ENCODE measurements at places on chromosomes 12 and 14.

DNA sequence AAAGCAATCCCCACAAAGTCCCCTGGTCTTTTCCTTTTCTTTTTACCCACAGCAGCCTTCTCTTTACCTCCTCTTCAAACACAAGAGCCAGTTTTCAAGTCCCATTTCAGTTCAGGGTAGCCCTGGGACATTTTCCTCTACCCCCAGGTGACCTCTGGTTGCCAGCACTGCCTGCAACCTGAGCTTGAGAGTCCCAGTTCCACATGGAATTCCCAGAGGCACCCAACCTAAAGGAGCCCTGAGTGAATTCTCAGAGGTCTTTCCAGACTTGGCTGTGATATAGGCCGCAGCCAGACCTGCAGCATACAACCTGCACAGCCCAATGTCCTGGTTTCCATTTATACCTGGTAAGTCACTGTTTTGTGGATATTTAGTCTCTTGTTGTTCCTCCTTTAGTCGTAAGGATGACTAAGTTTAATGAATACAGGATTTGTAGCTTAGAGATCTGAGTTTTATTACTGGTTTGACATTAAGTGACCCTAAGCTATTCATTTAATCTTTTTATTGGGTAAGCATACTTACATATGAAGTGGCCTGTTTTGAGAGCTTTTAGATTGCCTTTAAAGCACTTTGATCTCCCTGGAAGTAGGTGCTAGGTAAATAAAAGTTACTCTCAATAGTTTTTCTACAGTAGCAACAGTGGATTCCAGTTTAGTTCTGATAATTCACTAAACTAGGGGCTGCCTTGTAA lies 159.8 kb downstream of the TGFB3 start:
- DNase-seq: no peak

DNA sequence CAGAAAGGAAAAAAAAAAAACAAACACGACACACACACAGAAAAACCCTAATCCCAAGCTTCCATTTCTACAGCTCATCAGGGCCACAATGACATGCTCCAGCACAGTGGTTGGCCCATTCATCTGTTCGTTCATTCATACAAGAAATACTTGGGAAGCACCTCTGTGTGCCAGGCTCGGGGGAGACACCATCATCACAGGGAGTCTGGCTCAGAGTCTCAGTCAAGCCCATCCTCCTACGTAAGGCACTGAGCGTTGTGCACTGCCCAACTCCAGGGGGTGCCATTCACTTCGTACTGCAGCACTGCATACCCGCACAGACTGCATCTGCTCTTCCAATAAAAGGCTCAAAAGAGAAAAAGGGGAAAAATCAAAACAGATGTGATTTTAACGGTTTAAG lies 15.3 kb downstream of the VPS37B start:
- no peak for DNase-seq

DNA sequence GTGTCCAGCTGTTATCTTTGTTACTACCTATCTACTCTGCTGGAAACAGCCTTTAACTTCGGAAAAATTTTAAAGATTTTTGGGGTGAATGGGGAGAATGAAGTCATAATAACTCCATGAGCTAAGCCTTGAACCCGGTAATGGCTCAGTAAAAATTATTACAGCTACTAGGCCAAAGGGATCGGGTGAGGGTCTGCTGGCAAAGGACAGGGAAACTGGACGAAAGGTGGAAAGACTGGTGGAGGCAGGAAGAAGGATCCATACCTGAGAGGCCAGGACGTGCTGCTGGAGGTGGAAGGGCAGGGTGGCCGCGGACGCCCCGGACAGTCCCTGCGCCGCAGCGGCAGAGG lies 10.1 kb downstream of the TBX3 start:
- DNase-seq: no peak

- DNase-seq: no peak
Measured at GRCh38 chr12:59763835-59764234, 168.0 kb downstream of the SLC16A7 start.

DNA sequence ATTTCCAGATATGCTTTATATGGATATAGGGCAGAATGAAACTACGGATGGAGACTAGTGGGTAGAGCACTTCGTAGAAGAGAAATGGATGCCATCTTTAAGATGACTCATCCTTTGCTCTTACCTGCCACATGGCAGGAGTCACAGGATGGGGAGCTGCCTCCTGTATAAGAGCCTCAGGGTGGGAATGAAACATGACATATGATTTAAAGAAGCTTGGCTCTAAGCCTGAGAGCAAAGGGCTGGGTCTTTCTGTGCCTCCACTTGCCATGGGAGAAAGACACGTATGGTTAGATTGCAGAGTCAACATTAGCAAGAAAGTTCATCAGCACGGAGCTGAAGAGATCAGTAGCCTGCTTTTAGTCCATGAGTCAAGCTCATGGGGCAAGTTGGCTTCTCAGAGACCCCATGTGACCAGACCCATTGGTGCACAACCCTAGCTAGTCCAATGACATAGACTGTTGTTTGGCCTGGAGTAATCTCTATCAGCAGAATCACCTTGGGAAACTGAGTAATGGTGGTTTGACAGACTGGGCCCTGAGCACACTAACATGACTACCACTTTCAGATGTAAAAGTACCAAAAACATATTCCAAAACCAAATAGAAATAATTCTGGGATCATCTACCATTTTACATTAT lies 38.1 kb upstream of the IL22 start:
- no peak for DNase-seq

GRCh38 chr14:86196471-86196870 lies 666.5 kb downstream of the FLRT2 start:
- DNase-seq: no peak

DNA sequence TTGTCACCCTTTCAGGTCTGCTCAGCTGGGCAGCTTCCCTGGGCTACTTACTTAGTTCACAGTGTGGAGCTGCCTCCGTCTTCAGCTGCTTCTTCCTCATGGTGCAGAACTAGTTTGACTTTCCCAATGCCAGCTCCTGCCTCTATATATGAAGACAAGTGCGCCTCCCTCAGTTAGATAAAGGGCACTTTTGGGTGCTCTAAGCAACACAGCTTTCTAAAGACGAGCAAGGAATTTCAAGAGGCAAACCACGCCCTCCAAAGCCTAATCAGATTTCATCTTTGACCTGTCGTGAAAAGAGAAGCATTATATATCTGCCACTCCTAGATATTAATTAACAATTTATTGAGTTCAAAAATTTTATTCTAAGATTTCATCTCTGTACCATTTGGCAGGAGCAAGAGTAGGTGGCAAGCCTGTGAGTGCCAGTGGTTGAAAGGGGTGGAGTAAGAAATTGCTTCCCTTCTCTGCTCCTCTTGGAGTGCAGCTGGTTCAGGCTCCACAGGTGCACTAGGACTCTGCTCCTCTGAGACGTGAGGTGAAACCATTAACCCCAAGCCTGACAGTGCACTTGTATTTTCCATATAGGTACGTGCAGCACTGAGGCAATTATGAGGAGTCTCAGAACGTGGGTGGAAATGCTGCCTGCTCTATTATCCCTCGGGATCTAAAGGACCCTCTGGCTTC lies 2.1 kb upstream of the SLC11A2 start:
- DNase-seq: no peak

GRCh38 chr14:100710826-100711462 lies 15.7 kb upstream of the DLK1 start:
- DNase-seq: no peak

GRCh38 chr12:95402096-95402495 lies 71.9 kb upstream of the METAP2 start:
- DNase-seq: no peak

DNA sequence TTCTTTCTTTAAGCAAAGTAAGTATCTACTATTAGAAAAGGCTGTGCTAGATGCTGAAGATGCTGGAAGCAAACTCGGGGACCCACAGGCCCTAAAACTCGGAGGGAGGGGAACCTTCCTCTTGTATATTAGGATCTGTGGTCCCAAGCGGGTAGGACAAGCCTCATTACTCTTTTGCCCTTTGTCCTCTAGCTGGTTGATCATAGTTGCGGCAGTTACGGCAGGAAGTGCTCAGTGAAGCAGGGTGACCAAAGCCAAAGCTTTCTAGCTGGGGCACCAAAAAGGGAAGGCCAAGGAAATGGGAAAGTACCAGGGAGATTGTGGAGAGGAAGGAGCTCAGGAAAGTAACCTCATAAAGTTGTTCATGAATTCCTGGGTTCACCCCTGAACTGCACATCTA lies 76.3 kb downstream of the SCFD1 start:
- DNase-seq: no peak

- DNase-seq: no peak
Measured at GRCh38 chr12:67496581-67496980, 152.0 kb upstream of the DYRK2 start.

DNA sequence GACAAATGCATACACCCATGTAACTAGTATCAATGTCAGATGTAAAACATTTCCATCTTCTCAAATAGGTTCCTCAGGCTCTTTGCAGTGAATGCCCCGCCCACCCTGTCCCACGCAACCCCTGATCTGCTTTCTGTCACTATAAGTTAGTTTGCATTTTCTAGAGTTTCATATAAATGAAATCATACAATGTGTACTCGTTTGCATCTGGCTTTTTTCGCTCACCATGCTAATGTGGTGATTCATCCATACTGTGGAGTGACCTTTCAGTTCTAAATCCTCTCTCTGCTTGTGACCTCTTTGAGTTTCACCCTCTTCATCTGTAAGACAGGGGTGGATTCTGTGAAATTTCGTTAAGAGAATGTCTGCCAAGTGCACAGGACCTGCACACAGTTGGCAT lies 30.6 kb upstream of the MSI1 start:
- DNase-seq: no peak

DNA sequence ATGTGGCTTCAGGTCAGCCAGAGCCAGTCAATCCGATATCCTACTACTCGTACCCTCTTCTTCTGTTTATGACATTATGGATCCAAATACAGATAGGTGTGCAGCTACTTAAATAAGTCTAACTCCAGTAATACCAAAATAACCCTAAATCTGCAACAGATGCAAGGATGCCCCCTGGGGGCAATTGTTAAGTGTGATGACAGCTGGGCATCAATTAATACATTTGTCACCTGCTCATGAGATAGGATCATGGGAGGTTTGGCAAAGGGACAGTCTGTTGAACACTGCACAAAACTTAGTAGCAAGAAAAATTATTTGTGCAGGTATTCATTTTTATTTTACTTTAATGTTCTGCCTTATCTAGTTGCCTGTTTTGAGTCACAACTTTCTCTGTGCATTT lies 83.2 kb downstream of the SLC38A6 start:
- no peak for DNase-seq

DNA sequence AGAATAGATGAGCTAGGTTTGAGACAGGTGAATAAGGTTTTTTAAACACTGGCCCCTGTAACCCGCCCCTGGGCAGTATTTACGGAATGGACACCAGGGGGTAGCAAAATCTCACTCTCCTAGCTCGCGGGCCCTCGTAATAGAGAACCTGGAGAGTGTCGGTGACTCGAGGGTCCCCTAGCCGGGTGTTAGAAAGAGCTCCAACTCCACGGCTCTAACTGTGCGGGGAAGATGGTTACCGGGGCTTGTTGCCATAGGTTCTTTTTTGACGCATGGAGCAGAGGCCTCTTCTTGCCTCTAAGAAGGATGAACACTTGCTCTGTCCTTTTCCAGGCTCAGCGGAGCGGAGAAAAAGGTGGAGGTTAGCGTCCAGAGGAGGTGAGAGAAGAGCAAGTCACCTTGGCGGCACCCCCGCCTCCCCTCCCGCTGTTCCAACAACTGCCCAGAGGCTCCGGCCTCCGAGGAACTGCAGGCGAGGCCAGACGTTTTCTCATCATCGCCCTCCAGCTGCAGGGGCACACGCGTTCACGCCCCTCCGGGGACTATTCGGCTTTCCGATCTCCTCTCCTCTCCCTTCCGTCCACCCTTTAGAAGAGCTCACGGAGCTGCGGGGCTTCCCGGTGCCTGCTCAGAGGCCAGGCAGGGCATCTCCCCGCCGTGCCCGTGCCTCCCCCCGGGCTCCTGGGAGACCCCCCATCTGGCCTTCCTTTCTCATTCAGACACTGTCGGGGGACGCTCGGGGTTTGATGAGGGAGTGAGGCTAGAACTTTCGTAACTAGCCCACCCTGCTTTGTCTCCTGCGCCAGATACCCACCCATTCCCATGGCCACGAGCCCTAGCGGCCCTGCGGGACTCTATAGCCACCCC lies 1.4 kb upstream of the ARHGEF40 start:
- DNase-seq: no peak

DNA sequence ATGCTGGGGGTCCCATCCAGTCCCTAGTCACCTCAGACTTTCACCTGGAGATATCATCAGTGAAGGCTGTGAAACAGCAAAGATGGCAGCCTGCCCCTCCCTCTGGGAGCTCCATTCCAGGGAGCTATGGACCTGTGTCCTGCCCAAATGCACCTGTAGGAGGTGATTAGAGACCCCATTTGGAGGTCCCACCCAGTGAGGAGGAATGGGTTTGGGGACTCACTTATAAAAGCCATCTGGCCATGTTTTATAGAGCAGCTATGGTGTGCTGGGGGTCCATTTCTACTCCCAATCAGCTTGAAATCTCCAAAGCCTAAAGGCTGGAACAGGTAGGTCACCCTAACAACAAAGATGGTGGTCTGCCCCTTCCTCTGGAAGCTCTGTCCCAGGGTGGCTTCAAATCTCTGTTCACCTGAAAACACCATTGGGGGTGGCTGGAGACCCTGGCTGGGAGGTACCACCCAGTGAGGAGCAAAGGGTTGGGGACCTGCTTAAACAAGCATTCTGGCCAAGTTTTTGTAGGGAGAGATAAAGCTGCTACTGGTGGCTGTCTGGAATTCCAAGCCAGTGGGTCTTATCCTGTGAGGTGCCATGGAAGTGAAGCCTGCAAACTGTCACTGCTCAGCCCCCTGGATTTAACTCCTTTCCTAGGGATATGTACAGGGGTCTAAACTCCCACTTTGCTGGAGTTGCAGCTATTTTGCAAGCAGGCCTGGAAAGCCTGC lies 182.3 kb downstream of the RASSF9 start:
- DNase-seq: no peak

GRCh38 chr12:50111395-50111692 lies 692 bp upstream of the COX14 start:
- no peak for DNase-seq

DNA sequence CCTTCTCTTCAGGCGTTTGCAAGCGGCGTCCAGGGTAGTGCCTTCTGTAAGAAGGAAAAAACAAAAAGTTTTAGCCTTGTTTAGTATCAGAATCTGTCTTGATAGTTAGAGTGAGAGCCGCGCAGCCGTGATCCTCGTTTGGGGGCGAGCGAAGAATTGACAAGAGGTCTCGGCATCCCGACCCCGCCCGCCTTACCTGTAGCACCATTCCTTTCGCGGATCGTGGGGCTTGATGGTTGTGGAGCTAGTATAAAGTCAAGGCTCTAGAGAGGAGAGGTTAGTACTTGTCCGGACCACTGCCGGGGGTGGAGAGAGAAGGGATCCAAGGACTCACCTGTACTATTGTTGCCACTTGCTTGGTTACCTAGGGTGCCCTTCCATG lies 494 bp downstream of the TMTC3 start:
- DNase-seq: no peak

- no peak for DNase-seq
Measured at GRCh38 chr12:29145372-29146170, 3.5 kb upstream of the FAR2 start.

DNA sequence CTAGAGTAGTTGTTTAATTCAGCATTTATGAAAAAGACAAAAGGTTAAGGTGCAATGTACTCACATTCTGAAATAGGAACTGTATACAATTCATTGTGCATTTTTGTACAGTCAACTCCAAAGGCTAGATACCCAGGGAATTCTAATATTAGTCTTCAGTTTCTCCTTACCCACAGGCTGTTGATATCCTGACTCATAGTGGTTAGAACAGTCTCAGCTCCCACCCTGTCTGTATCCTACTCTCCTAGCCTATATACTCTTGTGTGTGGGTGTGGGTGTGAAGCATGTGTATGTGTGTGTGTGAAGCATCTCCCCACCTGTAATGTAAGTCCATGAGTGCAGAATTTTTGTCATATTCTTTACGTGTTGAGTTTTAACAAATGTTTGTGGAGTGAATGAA lies 229.5 kb downstream of the NAV3 start:
- DNase-seq: no peak

- DNase-seq: no peak
Measured at GRCh38 chr12:124677552-124678356, 110.3 kb upstream of the NCOR2 start.

All from stimulated activated CD4-positive, alpha-beta T cell treated with anti-CD3 and anti-CD28 coated beads, Interleukin-1b, Interleukin-23, amount 100 ng/mL, for 1 hour (primary cell).